Glomerular endothelial cell (primary cell): ENCODE measurements at places on chromosomes 2 and 18. TPM values are rescaled to one million over a fixed set of nuclear protein-coding genes. Genes with fewer than 3 reads are reported as not detected.

Gene MYCN
- total RNA-seq, result 1.8 and 6.5 TPM in 2 replicates

- no peak for DNase-seq
Measured at GRCh38 chr2:176873403-176873802, 339.2 kb upstream of the HNRNPA3 start.

Gene INHBB
- total RNA-seq, result 2.4 and 13.9 TPM in 2 replicates

DNA sequence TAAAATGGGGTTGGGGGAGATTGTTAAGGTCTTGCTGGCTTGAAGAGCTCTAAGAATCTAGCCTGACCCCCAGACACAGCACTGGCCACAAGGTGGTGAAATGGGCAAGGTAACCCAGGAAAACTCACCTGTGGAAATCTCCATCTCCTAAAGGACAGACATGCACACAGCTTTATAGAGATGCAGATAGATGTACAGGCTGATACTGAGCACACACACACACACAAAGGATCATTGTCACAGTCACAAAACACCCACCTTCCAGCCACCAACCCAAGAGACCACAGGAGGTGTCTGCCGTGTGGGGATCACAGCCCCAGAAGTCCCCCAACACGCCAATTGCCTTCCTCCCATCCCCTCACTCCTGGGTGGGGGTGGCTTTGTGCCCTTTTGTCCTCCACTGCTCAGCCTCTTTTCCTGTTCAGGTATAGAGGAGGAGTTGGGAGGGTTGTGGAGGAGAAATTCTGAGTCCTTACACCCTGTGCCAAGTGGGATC is 3.2 kb upstream of the CYP26B1 start:
- DNase-seq, result no peak

- no peak for DNase-seq
Measured at GRCh38 chr18:57561261-57561660, 25.2 kb downstream of the FECH start.

DNA sequence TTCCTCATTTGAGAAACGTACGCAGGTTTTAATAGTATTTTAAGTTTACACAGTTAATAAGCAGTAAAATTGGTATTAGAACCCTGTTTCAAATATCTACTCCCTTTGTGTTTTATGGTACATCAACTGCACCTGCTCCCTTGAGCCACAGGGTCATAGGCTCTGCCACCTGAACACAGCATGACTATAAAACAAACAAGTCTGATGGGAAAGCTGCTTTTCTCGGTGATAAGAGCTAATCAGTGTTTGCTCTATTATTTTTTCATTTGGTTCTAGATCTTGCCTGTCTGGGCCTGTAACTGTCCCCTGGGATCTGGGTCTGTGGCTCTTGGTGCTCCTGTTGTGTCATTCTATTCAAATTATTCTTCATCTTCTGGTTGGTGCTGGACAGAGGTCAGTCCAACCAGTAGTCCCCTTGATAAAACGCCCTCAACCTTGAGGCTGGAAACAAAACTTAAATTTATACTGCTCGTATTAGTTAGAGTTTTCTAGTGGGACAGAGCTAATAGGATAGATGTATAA is 314.8 kb upstream of the LRP1B start:
- no peak for DNase-seq

Gene POTEC
- total RNA-seq, result not detected in 2 replicates

DNA sequence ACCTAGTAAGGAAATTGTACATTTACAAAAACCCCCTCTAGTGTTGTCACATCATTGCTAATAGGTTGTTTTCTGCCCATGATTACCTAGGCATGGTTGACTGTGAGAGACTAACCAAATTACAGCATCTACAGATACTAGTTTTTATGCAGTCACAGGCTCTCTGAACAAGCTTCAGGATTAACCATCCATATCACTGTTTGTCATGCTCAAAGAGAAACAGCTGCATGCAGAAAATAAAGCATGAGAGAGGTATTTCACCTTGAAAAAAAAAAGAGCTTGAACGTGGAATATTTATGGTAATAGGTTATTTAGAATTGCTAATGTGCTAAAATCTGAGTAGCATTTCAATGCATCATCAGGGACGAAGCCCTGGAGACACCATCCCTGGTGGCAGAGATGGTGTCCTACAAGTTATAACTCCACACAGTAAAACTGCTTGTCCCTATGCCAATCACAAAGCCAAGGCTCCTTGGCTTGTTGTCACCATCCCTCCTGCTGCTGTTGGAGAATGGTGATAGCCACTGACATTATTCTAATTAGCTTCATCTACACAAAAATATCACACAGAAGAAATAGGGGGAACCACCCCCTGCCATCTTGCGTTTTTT is 5.4 kb downstream of the NEB start:
- no peak for DNase-seq

Gene GALNT5
- 0.48 and 2.6 TPM in 2 replicates for total RNA-seq

GRCh38 chr2:26178746-26179436 is 6.0 kb downstream of the GAREM2 start:
- DNase-seq, result no peak

Gene GNAL
- 0.41 and 1.8 TPM in 2 replicates for total RNA-seq

Gene G6PC2
- not detected in 2 replicates for total RNA-seq

Gene HOXD1
- 19.0 and 38.6 TPM in 2 replicates for total RNA-seq

DNA sequence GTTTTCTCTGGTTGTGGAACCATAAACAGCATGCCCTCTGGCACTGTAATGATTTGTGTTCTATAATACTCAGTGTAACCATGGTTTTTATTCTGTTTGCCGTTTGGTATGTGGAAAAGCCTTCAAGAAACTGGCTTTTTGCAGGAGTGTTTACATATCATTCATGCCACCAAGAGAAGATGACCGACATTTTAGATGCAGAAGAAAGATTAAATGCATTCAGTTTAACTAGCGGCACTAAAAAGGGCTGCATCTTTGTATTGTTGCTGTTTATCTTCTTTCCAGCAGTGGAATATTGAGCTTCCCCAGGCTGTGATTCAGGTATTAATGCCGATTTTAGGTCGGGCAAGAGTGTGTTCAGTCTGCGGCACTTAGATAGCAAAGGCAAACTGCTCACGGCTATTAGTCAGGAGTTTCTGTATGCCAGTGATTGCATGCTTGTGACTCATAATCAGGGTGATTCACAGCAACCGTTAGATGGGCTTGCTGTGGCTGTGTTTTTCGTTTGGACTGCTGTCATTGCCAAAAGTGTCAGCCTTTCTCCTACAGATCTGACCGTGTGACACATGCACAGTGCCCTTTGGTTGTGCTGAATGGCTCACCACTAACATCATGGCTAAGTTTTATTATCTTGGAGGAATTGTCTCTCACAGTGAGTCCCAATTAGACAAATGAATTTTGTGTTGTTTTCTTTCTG is 479.7 kb downstream of the PARD3B start:
- DNase-seq, result peak; percentile 75

DNA sequence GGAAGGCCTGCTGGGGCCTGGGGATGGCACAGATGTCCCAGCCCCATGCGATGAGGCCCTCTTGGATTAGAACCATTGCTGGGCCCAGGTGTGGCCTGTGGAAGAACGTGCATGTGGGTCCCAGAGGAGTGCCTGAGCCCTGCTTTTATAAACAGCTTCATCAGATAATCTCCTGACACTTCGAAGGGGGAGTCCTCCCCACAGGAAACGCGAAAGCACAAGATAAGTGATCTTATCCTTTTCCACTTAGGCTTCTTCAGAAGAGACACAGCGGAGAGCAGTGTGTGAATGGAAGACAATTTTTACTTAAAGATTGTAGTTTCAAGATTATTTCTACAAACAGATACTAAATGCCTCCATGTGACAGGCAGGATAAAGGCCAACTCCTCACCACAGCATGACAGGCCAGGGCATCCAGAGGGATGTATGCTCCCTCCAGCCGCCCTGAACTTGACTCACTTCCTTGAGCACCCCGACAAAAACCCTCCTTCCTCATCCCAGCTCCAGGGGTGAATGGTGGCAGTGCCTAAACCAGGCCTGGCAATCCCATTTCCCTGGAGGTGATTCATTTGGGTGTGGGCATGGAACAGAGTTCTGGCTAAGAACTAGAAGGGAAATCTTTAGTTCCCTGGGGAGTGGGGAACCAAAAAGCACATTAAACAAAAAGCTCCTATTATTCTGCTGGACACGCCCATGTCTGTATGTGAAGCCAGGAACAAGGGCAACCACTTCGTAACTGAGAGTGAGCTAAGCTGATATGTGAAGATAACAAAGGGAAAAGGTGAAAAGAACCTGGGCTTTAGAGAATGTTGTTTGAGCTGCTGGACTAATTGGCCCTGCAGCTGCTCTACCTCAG is 56.2 kb upstream of the TMEM163 start:
- no peak for DNase-seq

Gene CRYGC
- not detected in 2 replicates for total RNA-seq

Gene CD302
- total RNA-seq, result 5.1 and 8.2 TPM in 2 replicates

Gene ANKRD12
- total RNA-seq, result 12.5 and 16.3 TPM in 2 replicates

DNA sequence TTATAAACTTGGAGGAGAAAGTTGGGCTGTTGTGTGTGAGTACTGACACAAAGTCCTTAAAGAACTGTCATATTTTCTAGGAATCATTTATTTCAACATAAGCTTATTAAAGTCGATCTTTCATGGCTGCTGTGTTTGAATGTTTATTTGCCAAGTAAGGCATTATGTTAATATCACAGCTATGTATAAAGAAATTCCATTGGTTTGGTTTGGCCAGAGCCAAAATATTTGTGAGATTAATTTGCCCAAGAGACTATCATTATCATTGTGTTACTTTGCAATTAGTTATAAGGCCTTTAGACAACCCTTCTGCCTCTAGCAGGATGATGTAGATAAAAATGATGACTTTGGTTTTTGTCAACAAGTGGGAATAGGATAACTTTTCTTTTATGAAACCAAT is 240.6 kb upstream of the NT5C1B start:
- DNase-seq, result no peak

DNA sequence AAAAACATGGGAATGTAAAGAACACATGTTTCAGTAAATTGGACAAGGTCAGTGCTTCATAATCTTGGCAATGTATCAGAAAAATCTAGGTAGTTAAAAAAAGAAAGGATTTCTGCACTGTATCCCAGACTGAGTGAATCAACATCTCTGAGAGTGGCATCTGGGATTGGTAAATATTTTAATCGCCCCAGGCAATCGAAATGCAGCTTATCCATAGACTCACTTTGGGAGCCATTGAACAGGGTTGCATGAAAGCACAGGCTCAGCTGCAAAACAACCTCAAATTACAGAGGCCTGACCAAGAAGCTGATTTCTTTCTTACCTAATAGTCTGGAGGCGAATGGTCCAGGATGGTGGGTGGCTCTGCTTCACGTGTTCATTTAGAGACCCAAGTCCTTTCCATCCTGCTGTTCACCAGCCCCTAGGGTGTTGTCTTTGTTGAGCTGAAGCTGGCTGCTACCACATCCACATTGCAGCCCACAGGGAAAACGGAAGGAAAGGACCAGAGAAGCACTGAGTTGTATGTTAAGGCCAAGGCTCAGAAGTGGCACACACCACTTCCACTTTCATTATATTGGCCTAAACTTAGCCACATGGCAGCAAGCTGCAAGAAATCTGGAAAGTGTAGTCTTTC is 59.0 kb downstream of the MOGAT1 start:
- no peak for DNase-seq

DNA sequence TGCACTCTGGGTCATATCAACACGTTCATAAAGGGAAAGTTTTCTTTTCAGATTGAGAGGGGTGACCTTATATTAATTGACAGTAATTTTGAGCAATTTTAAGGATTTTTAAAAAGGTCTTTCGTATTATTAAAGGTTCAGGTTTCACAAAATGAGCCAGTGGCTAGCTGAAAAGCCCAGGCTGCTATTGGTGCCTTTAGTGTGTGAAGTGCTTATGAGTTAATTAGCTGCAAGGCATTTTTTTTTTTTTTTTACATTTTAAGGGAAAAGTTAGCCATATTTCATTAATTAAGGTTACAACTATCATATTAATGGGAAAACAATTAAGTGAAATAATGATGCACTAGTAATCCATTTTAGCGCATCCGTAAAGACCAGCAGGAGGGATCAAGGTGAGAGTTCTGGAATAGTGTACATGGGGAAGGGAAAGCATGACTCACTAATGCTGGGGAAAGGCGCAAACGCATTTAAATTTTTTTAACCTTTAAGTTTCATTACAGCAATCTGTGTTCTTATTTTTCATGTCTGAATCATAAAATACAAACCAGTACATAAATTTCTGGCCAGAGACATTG is 200.0 kb downstream of the ZNF407 start:
- DNase-seq, result no peak

Gene CDCA7
- 6.3 and 9.0 TPM in 2 replicates for total RNA-seq

DNA sequence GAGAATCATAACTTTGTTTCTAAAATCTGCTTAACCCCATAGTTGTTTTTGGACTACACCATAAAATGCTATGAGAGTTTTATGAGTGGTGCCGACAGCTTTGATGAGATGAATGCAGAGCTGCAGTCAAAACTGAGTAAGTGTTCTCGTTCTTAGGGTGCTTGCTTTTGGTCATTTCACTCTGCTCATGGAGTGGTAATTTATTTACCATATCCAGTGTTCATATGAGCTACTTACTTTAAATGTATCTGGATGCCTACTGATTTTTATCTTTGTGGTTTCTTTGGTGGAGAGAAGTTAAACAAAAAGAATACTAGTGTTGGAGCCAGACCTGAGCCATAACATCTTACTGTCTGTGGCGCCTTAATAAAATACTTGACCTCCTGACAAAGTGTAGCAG is 16.4 kb downstream of the NDC80 start:
- DNase-seq, result no peak

- no peak for DNase-seq
Measured at GRCh38 chr2:150609831-150610582, 122.5 kb upstream of the RND3 start.

Gene TTR
- total RNA-seq, result not detected in 2 replicates
